ENCODE measurements at places on chromosomes 6 and 20.

GRCh38 chr20:51363378-51363777, 179.1 kb downstream of the NFATC2 start:
- no peak for DNase-seq

GRCh38 chr20:19528286-19529030, 229.6 kb upstream of the RIN2 start:
- no peak for DNase-seq

- DNase-seq, result peak; percentile 18
Observed at GRCh38 chr20:60210779-60211617, 252.8 kb downstream of the CDH26 start.

DNA sequence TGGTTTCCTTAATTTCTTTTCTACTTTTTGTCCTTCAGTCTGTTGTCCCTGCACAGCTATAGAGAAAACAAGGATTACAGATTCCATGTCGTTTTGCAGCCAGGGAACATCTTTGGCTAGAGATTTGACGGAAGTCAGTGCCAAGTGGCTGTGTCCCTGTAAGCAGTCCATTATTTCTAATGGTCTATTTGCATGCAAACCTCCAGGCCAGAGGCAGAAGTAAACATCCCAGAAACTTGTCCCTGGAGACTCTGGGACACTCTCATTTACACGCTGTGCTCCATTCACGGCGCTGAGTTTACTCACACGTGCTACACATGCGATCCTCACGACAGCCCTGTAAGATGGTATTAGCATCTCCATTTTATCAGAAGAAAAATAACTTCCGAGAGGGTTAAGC, 355.5 kb downstream of the PRKN start:
- DNase-seq, result no peak

GRCh38 chr6:75102301-75102700, 103.6 kb downstream of the COL12A1 start:
- DNase-seq, result no peak

- no peak for DNase-seq
Observed at GRCh38 chr6:116073765-116074440, 13.2 kb upstream of the FRK start.

- DNase-seq, result no peak
Observed at GRCh38 chr20:57746832-57747404, 37.1 kb upstream of the PMEPA1 start.

DNA sequence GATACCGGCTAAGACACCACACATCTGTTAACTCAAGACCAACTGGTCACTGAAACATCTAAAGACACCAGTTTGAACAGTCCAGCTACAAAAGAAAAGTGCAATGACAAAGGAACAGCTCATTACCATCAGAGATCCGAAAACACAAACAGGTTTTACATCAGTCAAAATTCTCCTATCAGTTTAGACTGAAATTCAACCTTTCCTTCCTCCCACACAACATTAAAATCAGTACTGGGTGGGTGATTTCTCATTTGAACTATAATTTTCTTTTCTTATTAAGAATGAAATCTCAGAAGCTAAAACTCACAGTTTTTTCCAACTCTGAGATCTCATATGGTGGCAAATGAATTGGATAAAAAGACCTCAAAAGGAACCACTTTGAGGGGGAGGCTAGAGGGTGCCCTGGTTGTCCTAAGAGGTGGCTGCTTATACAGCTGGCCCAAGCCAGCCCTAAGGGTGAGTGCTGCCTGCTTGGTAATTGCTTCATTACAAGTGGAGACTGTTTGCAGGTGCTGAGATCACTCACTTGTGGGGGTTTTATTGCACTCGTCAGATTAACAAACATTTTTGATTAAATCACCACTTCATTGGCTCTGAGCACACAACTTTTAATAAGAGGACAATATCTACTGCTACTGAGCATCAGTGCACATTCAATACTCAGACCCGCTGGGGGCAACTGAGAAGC, 4.3 kb downstream of the CCDC167 start:
- DNase-seq, result no peak

GRCh38 chr6:131213501-131213990, 78.3 kb downstream of the AKAP7 start:
- peak; percentile 45 for DNase-seq

DNA sequence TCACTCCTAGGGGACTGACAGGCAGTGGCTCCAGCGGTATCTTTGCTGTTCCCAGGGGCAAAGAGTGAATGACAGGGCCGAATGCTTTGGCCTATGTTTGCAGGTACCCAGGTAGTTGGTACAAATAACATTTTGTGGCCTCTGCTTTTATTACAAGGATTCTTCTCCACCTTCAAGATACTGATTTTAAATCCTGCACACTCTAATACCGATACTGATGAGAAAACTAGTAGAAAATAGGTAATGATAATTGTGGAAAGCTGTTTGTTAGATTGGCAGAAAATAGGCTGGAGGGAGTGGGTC, 772 bp downstream of the HINT3 start:
- no peak for DNase-seq

DNA sequence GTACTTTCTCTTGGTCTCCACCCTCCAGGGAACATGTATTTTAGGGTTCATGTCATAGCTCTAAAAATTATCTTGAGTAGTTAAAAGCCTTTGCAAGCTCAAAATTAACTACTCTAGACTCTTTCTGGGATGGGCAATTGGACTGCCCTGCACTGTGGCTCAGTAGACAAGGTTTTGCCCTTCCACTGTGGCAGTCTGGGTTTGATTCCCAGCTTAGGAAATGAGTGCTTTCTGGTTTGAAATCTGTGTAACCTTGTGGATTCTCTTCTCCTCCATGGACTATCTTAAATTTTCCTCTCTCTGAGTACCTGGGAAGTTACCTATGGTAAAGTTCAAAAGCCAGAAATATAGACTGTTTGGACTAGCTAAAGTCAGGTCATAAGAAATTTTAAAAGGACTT, 94.6 kb upstream of the UST start:
- no peak for DNase-seq

- DNase-seq, result peak; percentile 4
Observed at GRCh38 chr6:144582939-144583613, 297.9 kb downstream of the UTRN start.

- no peak for DNase-seq
Observed at GRCh38 chr20:15111654-15112053, 774.2 kb upstream of the FLRT3 start.

DNA sequence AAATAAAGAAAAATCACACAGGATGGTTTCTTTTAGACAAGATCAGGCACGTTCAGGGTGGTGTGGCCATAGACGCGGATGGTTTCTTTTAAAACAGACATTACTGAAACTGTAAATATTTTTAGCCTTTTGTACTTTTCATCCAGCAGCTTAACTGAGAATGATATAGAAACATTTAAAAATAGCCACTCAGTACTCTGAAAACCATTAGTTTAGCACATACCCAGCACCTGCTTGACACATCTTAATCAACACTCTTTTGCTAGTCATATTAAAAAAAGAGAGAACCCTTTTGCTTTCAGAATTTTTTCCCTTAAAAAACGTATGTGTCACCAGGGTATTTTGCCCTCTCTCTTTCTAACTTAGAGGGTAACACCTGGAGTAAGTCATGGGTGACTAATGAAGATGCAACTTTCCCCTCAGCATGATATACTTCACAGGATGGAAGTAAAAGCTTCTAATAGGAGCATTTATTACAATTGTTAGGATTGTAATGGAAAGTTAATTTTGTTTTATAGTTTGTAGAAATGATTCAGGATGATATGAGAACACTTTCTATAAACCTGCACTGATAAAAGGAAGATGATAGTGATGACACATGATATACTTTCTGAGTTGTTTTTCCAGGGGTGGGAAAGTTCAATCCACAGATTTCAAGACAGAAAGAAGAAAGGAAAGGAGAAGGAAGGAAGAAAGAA, 45.2 kb downstream of the BACH2 start:
- no peak for DNase-seq

- no peak for DNase-seq
Observed at GRCh38 chr6:54390362-54390761, 82.1 kb downstream of the TINAG start.

DNA sequence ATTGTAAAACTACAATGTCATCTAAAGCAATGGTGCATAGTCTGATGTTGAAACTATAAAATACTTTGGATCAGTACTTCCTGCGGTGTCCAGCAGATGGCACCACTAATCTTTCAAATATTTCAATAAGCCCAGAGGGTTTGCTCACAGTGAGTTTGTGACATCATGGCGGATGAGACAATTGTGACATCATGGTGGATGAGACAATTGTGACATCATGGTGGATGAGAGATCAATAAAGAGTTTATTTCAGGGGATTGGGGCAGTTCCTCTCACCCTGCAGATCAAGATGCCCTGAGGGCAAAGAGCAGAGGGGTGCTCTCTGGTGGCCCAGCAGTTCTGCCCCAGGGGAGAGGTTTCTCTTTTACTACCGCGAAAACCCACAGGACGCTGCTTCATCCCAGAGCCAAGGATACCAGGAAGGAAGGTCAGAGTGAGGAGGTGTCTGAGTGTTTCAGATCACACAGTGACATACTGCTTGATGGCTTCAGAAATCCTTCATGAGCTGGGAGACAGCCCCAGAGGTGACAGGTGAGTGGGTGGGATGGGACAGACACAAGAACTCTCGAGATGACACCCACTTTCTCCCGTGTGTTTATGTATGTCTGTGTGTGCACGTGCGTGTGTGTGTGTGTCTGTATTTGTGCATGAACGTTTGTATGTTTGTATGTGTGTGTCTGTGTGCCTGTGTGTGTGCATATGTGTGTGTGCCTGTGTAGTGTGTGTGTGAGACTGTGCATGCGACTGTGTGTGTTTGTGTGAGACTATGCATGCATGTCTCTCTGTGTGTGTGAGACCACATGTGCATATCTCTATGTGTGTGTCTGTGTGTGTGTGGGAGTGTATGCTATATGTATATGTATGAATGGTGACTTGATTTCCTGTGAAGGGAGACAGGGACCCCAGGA, 7.3 kb upstream of the ULBP2 start:
- DNase-seq, result peak; percentile 50

- no peak for DNase-seq
Observed at GRCh38 chr20:397432-398237, 10.5 kb upstream of the RBCK1 start.

All from large intestine (tissue), 12 donors.